ENCODE measurements at places on chromosomes 6 and 20. TPM values are rescaled to one million over a fixed set of nuclear protein-coding genes. Genes with fewer than 3 reads are reported as not detected.

The MC3R gene
- total RNA-seq, result not detected

The TRIM31 gene
- 0.39 TPM for total RNA-seq

The HFE gene
- 2.0 TPM for total RNA-seq

The TRIM15 gene
- total RNA-seq, result not detected

The TINAG gene
- total RNA-seq, result 0.41 TPM

The SLC35D3 gene
- not detected for total RNA-seq

The OR14J1 gene
- total RNA-seq, result not detected

The ADAM33 gene
- 3.1 TPM for total RNA-seq

The TRAPPC3L gene
- total RNA-seq, result not detected

The LHFPL5 gene
- not detected for total RNA-seq

The KCNB1 gene
- total RNA-seq, result 7.6 TPM

The CCDC170 gene
- not detected for total RNA-seq

The MOG gene
- not detected for total RNA-seq

The LY6G5C gene
- 1.3 TPM for total RNA-seq

The ZFP64 gene
- total RNA-seq, result 3.3 TPM

The HTR1E gene
- total RNA-seq, result not detected

The EPPIN gene
- not detected for total RNA-seq

The C20orf202 gene
- total RNA-seq, result not detected

The MMP24 gene
- not detected for total RNA-seq

The ANGPT4 gene
- total RNA-seq, result 0.10 TPM

The OLIG3 gene
- total RNA-seq, result not detected

The PHACTR1 gene
- 0.82 TPM for total RNA-seq

The DSN1 gene
- 5.8 TPM for total RNA-seq

The WFDC2 gene
- total RNA-seq, result not detected

The POLR3F gene
- 6.7 TPM for total RNA-seq

The GSTA3 gene
- total RNA-seq, result not detected

The SCUBE3 gene
- total RNA-seq, result 0.07 TPM

The DNMT3B gene
- total RNA-seq, result 0.36 TPM

The ID4 gene
- total RNA-seq, result 2.0 TPM

The BPI gene
- not detected for total RNA-seq

The CUTA gene
- total RNA-seq, result 119 TPM

The MCCD1 gene
- not detected for total RNA-seq

The GNMT gene
- total RNA-seq, result 0.42 TPM

The CPNE5 gene
- not detected for total RNA-seq

The LY6G6D gene
- not detected for total RNA-seq

The EFCAB8 gene
- total RNA-seq, result not detected

The SLC17A1 gene
- total RNA-seq, result not detected

The FKBP1C gene
- total RNA-seq, result not detected

The CST4 gene
- total RNA-seq, result not detected

The ZBP1 gene
- not detected for total RNA-seq

The PRDM1 gene
- 2.1 TPM for total RNA-seq

Measured in gastrocnemius medialis (tissue), 4 donors.